ENCODE measurements at places on chromosomes 12 and 14.

- DNase-seq: no peak
These were observed 51.0 kb downstream of the ST8SIA1 start for GRCh38 chr12:22283508-22283907.

GRCh38 chr14:51552768-51553404 lies 98.8 kb upstream of the FRMD6 start:
- DNase-seq: no peak

DNA sequence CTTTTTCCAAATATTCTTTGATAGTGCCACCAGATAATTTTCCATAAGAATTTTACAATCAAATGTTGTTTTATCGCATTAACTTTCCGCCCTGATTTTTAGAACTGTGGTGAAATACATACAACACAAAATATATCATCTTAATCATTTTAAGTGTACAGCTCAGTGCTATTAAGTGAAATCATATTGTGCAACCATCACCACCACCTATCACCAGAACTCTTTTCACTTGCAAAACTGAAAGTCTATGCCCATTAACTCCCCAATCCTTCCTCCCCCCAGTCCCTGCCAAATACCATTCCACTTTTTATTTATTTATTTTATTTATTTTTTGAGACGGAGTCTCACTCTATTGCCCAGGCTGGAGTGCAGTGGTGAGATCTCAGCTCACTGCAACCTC lies 36.6 kb downstream of the CDKL1 start:
- no peak for DNase-seq

- no peak for DNase-seq
These were observed 446.1 kb downstream of the ZFP36L1 start for GRCh38 chr14:68346556-68347343.

- no peak for DNase-seq
These were observed 192.3 kb downstream of the ANO6 start for GRCh38 chr12:45407981-45408728.

GRCh38 chr12:65949971-65950370 lies 125.7 kb downstream of the HMGA2 start:
- DNase-seq: no peak

DNA sequence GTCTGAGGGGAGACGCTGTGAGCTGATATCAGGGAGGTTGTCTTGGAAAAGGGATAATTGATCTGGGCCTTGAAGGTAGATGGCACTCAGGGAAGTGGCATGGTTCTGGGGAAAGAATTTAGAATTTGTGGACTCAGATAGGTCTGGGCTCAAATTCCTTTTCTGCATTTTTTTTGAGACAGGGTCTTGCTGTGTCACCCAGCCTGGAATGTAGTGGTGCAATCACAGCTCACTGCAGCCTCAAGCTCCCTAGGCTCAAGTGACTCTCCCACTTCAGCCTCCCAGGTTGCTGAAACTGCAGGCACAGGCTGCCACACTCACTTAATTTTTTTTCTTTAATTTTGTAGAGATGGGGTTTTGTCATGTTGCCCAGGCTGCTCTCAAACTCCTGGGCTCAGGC lies 98.1 kb upstream of the NCOR2 start:
- no peak for DNase-seq

- no peak for DNase-seq
These were observed 104.6 kb downstream of the PTPRR start for GRCh38 chr12:70815971-70816391.

- no peak for DNase-seq
These were observed 108.2 kb downstream of the TSPAN9 start for GRCh38 chr12:3185260-3185870.

DNA sequence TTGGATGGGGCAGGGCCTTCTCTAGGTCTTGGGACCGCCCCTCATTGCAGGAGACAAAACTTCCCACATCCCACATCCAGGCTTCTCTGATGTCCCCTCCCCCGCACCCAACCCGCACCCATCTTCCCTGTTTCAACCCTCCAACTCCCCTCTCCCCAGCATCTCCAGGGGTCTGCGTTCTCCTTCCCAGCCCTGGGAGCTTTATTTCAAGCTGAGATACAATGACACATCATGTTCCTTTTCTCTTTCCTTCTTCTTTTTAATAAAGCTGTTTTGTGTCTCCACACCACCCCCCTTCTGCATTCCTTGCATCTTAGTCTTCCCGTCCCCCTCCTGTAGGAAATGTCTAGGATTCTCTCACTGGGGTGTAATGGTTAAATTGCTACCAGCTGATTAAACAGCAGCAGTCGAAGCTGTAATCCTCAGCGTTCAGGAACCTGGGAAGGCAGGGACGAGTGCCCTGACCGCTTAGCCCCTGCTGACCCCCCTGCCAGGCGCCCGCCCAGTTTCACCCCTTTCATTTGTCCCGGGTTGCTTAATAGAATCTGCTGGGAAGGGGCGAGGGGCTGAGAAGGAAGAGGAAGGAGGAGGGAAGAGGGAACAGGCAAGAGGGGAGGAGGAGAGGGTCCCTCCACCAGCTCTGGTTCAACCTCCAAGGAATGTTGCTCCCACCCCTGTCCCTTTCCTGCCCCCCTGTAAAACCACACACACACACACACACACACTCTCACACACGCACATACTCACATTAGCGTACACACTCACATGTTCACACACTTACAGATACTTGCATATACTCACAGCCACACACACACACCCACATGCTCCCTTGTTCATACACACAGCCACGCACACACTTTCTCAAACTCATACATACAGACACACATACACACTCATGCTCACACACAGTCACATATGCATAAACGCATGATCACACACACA lies 104.5 kb upstream of the MED13L start:
- DNase-seq: no peak

- no peak for DNase-seq
These were observed 67.1 kb upstream of the CPM start for GRCh38 chr12:69000074-69000473.

GRCh38 chr12:110582276-110583136 lies 612 bp downstream of the PPTC7 start:
- peak; percentile 61 for DNase-seq

GRCh38 chr14:103141117-103141796 lies 18.0 kb downstream of the TNFAIP2 start:
- DNase-seq: peak; percentile 47

GRCh38 chr14:62897771-62898170 lies 147.5 kb downstream of the KCNH5 start:
- DNase-seq: no peak
